CD8-positive, alpha-beta T cell (primary cell): ENCODE measurements at places on chromosomes 4 and X.

DNA sequence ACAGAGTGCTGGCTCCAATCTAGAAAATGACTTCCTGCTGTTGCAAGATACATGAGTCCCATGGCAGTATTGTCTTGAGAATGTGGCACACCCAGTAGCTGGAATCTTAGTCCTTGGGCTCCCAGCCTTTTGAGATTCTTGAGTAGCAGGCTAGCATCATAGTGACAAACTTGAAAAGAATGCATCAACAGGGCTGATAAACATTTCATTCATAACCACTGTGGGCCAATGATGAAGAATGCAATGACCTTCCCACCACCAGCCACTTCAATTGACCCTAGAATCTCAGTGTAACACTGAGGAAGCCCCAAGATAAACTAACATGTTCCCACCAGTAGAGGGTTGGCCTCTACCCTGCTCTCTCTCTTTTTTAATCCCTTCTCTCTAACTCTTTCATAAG is 329.3 kb downstream of the GBA3 start:
- no peak for DNase-seq

- no peak for DNase-seq
Measured at GRCh38 chrX:129310000-129310399, 213.3 kb downstream of the SMARCA1 start.

DNA sequence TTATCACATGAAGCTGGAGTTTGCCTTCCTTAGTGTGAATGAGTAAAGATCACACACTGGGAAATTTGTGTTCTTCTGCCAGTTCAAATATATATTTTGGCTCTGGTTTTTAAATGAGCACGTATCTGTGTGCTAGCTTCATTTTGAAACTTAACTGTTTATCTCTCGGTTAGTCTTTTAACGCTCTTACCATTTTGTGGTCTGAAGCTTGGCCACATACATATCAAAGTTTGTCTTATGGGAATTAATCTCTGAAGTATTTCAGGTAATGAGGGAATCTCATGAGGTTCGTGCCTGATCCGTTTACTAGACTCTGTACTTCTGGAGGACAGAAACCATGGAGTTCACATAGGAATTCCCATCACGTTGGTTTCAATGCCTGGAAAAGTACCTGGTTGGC is 13.8 kb downstream of the ATP10D start:
- DNase-seq, result no peak

- DNase-seq, result no peak
Measured at GRCh38 chr4:156939139-156939538, 32.5 kb downstream of the PDGFC start.

DNA sequence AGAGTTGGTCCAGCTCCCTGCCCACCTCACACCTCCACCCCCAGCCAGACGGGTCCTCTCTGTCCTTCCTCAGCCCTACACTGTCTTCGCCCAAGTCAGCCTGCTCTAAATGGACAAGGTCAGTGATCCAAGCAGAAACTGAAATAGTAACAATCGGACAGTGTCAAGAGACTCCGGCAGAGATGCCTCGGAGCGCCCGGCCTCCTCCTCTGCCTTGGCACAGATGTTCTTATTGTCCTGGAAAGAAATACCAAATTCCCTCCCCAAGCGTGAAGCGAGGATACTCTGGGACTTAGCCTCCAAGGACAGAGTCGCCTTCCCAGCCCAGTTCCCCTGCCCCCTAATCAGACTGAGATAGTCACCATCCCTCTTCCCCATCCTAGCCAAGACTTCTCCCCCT is 28.5 kb downstream of the UTP14A start:
- no peak for DNase-seq

DNA sequence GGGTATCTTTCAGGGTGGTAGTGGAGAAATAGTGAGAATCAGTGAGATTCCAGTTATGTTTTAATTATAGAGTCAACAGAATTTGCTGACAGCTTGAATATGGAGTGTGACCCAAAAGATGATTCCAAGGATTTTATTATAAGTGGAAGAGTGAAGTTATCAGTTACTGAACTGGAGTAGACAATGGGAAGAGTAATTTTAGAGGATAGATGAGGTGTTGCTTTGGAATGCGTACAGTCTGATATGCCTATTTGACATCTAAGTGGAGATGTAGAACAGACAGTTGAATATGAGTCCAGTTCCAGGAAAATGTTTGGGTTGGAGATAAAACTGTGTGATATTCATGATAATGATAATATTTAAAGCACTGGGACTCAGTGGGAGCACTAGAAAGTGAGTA is 174.2 kb downstream of the MAPK10 start:
- DNase-seq, result no peak

DNA sequence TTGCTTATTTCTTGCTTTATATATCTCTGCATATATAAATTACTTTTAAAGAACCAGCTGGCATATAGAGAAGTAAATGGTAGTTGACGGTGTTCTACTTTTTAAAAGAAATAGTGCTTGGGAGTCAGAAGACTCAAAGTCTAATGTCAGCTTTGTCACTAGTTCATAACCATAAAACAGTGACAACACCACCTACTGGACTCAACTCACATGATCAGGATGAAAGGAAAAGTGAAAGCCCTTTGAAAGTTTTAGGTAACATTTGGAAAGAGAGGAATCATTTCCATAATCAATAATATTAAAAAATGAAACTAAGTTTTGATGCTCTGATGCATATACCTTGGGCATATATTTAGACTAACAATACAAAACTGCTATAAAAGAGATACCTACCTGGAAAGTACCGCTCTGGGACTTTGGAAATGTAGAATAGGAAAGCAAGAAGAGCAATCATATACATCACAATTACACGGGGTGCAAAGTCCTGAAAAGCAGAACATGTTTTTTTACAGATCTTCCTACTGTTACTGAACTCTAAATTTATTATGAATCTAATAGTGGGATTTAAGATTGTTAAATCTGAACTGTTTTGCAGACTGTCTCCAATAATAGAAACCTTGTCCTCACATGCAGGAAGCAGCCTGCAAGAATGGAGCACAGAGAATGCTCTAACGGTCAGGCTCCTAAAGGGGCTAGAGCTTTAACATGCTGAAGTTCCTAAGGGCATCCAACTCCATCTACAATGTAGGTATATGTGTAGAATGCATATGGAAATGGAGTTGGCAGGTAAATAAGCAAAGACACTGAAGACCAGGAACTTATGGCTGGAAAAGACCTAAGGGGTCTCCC is 15.6 kb downstream of the PAQR3 start:
- no peak for DNase-seq

- DNase-seq, result no peak
Measured at GRCh38 chrX:69080855-69081465, 84.3 kb downstream of the PJA1 start.

DNA sequence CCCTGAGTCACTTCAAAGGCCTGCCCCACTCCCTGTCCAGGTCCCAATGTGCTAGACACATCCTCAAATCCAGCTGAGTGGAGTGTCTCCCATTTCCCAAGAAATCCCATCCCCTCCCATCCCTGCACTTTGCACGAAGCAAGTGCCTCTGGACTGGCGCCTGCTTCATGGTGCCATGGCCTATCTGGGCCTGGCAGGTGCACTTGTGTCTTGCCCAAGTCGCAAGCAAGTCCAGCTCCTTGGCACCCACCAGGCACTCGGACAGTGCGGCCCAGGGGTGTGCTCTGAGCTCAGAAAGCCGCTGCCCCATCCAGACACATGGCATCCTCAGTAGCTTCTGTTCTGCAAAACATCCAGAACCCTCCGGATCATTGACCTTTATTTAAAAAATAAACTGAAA is 97.4 kb downstream of the DCTD start:
- DNase-seq, result no peak

GRCh38 chrX:132741689-132742088 is 216.7 kb downstream of the HS6ST2 start:
- DNase-seq, result no peak

GRCh38 chrX:13658602-13659001 is 5.7 kb downstream of the TCEANC start:
- no peak for DNase-seq

GRCh38 chrX:73849073-73849472 is 286.1 kb downstream of the CHIC1 start:
- no peak for DNase-seq

DNA sequence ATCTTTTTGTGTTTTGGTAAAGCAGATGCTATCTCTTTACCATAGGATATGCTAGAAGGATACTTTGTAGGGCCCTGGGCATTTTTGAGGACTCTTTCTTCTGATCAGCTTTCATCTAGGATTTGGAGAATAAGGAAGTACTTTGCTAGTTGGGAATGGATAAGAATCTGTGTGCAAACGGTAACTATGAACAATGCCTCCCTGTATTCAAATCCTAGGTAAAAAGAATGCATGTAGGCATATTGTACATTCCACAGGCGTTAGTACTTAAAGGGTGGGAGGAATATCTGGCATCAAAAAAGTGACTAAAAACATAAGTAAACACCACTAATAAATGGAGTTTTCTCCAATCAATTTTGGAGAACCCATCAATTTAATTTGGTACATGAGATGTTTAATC is 59.7 kb downstream of the SH3BGRL start:
- no peak for DNase-seq

DNA sequence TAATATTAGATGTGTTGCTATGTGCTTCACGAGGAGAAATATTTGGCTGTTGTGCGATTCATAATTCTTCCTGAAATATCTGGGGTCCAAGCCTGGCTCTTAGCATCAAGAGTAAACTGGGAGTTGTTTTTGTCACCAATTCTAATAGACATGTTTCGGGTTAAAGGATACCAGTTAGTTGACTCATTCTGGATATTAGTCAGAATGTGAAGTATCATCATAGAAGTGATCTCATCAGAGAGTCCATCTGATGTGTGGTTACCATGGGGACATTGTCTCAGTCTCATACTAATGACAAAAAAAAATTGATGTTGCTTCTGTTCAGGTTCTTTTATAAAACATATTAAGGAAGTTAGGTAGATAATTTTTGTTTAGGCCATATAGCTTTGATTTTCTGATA is 57.2 kb upstream of the MTMR1 start:
- DNase-seq, result no peak

DNA sequence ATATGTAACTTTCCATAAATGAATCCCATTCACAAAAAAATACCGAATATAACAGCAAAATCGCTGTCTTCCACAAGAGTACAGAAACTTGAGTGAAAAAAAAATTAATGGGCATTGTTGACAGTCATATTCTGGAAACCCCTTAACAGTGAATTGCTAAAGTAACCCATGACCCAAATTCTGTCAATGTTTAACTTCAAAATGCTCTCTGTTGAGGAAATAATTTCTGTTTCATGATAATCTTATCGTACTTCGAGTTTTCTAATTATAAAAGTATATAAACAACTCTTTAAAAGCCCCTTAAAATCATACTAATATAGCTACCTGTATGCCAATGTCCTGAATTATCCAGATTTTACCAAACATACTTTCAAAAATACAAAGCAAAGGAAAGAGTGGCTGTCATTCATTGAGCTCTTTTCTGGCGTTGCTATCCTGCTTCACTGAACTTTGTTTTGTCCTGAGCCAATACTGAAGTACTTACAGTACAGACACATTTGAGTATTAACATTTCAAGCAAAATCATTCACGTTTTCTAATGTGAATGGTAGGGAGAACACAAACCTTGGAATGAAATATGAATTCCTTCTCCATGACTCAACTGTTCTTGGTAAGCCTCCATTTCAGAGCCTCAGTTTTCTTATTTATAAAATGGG is 2.4 kb downstream of the XAGE3 start:
- no peak for DNase-seq

- DNase-seq, result no peak
Measured at GRCh38 chrX:121216641-121217374, 169.4 kb downstream of the GLUD2 start.

GRCh38 chr4:186341655-186342054 is 75.7 kb downstream of the F11 start:
- no peak for DNase-seq

DNA sequence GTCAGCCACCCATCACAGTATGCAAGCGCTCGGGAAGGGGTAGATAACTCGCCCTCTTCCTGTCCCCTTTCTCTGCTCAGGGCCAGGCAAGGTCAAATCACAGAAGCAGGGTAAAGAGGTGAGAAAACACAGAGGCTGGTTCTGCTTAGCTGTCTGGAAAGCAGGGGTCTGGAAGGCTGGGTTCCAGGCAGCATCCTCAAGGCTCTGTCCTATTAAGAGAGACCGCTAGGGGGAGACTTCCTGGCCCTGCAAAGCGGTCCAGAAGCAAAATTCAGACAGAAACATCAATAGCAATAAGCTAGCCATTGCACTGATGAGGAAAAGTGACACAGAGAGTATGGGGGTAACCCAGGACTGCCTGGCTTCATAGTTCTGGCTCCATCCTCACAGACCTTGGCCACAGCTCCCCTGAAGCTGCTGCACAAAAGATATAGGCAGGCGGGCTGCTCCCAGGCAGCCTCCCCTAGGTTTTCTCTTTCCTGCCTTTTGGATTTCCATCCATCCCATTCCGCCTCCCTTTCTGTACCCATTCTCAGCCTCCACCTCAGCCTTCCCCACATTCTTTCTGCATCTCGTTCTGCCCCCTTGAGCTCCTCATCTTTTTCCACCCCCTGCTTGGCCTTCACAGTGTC is 308.5 kb downstream of the EVC2 start:
- no peak for DNase-seq

- DNase-seq, result no peak
Measured at GRCh38 chrX:9913146-9913433, 54.1 kb upstream of the CLDN34 start.

DNA sequence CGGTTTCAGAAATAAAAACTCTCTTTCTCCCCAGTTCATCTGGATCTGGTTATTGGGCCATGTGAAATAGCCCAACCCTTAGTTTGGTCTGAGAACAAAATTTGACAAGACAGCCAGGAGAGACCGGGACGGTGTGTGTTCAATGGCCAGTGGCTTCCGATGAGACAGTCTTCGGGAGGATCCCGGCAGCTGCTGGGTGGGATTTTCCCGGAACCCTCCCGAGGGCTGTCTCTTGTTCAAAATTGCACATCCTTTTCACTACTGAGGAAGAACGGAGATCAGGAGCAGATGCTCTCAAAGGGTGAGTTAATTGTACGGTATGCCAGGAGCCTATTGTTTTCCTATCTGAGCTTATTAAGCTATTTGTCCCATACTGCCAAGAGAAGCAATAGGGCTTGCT is 166.5 kb downstream of the PRR32 start:
- no peak for DNase-seq

GRCh38 chr4:56475917-56476316 is 8.5 kb downstream of the SRP72 start:
- no peak for DNase-seq

GRCh38 chr4:54038056-54038455 is 26.3 kb downstream of the CHIC2 start:
- DNase-seq, result no peak

DNA sequence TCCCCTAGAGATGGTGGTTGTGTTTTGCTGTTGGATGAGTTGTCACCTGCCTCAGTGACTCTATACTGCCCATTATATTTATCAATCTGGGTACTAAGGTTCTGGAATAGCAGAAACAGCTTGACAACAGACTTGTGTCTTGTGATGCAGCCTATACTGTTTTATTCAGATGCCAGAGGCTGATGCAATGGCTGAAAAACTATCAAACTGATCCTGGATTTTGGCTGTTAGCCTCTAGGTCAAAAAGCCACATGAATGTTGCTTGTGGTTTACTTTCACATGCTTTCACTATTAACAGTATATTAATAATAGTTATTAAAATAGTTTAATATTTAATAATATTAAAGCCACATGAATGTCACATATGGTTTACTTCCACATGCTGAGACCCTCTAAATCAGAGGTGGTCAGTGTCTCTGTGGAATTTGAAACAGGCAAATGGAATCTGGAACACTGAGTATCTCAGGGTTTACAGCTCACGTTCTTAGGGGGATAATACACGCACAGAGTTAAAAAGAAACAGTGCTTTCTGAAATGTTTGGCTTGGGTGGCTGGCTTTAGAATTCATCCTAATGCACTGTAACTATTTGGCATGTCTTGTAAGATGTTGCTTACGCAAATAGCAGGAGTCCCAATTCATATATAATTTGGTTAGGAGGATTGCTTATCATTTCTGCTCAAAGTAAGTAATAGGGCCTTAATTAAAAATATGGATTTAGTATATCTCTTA is 82.5 kb upstream of the LCORL start:
- no peak for DNase-seq
